ENCODE measurements at places on chromosomes 2 and 18. TPM values are rescaled to one million over a fixed set of nuclear protein-coding genes. Genes with fewer than 3 reads are reported as not detected.

The MGAT5 gene
- total RNA-seq: 32.4 TPM

The CD207 gene
- total RNA-seq: 0.92 TPM

The NGEF gene
- total RNA-seq: 0.49 TPM

The RAB17 gene
- total RNA-seq: 0.81 TPM

The GATA6 gene
- total RNA-seq: 9.5 TPM

The TDRD15 gene
- not detected for total RNA-seq

The CCDC195 gene
- not detected for total RNA-seq

The FAP gene
- 12.1 TPM for total RNA-seq

The ESCO1 gene
- 23.4 TPM for total RNA-seq

The STON1 gene
- total RNA-seq: 161 TPM

The USP37 gene
- total RNA-seq: 8.3 TPM

The ATP9B gene
- total RNA-seq: 16.6 TPM

The IHH gene
- total RNA-seq: not detected

The SLC35F6 gene
- 47.3 TPM for total RNA-seq

The BMP10 gene
- not detected for total RNA-seq

The MAPRE3 gene
- total RNA-seq: 18.6 TPM
